NCI-H1694 (cell line): ENCODE measurements at places on chromosomes 1 and 21.

- DNase-seq, result no peak
These were observed 176.1 kb downstream of the CACNA1E start for GRCh38 chr1:181659321-181659957.

DNA sequence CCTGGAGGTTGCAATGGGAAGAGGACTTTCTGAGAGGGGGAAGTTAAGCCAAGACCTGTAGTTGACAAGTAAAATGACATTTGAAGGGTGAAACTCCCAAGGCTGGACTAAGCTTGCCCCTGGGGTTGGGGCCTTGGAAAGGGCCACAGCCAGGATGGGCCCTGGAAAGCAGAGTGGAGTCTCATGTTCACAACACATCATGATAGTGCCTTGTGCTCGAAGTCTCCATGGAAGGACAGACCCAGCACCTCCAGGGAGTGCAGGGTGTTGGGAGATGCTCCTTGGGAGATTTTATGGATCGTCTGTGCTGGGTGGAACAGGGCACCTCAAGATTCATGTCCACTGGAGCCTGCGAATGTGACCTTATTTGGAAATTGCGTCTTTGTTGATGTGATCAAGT, 55.6 kb upstream of the ACTRT2 start:
- no peak for DNase-seq

- no peak for DNase-seq
These were observed 301.8 kb upstream of the DUSP10 start for GRCh38 chr1:222043444-222044292.

- DNase-seq, result no peak
These were observed 68.9 kb downstream of the IFI44 start for GRCh38 chr1:78718566-78718965.

DNA sequence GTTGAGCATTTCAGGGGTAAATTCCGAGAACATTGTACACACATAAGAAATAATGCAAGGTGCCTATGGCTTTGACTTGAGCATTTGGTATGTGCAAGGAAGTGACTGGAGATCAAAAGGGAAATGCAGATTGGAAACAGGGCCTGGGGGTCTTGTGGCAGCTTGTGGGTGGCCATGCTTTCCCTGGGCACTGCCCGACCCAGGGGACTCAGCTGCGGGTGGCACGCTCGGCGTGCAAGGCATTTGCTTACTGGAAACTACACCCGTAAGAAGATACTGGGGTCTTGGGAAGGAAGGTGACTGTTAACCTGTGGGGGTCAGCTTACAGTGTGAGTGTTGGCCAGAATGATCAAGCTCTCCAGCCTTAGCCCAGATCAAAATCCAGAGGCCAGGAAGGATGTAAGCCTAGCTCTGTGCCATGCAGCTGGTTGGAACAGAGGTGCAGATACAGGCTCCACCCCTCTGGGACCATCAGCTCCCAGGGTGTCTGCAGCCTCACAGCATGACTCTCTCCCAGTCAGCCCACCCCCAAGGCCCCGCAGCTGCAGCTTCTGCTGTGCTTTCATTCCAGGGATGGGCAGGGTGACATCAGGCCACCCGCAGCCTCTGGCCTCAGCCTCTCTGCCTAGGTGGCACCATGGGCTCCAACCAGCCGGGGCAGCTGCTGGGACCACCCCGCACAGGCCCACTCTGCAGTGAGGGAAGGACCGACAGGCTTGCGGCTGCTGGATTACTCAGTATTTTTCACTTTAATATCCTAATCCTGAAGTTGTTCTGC, 55.1 kb downstream of the KIF26B start:
- no peak for DNase-seq

GRCh38 chr1:186618401-186619170, 61.6 kb downstream of the PTGS2 start:
- no peak for DNase-seq

- no peak for DNase-seq
These were observed 186.5 kb downstream of the DYRK1A start for GRCh38 chr21:37553078-37553481.

DNA sequence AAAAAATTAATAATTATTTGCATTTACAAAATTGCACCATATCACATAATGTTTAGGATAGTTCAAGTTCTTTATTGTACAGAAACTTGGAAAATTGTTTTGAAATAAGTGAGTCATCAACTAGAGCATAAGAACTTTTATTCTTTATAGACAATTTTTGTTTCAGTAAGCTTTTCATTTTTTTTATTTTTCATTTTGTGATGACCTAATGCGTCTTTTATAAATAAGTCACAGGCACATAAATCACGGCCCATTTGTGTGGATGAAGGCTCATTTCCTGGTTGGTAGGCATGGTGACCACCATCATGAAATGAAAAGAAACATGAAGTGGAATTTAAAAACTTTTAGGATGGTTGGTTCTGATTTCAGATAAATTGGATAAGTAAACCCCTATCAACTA, 39.3 kb downstream of the SPAG17 start:
- no peak for DNase-seq

DNA sequence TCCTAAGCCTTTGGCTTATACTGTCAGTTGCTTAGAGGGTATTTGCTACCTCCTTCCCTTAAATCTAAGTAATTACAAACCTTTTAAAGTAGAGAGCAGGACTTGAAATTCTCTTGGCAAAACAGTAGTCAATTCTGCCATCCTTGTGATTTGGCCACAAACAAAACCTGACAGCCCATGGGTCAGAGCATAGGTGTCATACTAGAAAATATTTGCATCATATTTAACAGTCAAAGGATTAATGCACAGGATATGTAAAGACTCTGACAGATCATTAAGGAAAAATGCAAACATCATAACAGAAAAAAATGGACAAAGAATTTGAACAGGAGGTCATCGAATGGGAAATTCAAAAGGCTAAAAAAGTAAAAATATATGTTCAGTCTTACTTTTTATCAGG, 50.5 kb downstream of the ZFYVE9 start:
- DNase-seq, result no peak

GRCh38 chr1:228885845-228886244, 150.6 kb downstream of the RHOU start:
- no peak for DNase-seq

DNA sequence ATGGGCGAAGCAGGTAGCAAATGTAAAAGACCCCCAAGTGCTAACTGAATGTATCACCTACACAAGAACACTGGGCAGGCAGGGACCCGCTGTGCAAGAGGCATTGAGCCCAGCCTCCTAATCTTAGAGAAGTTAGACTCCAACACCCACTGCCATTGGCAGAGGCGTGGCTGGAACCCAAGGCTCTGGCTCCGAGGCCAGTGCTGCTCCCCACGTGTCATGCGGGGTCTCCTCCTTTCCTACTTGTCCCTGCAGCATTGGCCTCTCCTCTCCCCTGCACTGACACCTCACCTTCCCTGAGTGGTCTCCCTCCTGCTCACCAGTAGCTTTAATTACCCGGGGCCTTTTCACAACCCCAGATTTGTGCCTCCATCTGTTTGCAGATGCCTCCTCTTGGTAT, 107.0 kb downstream of the GALNT2 start:
- DNase-seq, result no peak

GRCh38 chr21:17746920-17747319, 72.2 kb downstream of the C21orf91 start:
- no peak for DNase-seq

- no peak for DNase-seq
These were observed 16.9 kb downstream of the SLC35A3 start for GRCh38 chr1:99986656-99987225.

- DNase-seq, result no peak
These were observed 27.9 kb downstream of the HIVEP3 start for GRCh38 chr1:41890825-41891198.

GRCh38 chr1:234554698-234555311, 55.2 kb downstream of the IRF2BP2 start:
- DNase-seq, result no peak

DNA sequence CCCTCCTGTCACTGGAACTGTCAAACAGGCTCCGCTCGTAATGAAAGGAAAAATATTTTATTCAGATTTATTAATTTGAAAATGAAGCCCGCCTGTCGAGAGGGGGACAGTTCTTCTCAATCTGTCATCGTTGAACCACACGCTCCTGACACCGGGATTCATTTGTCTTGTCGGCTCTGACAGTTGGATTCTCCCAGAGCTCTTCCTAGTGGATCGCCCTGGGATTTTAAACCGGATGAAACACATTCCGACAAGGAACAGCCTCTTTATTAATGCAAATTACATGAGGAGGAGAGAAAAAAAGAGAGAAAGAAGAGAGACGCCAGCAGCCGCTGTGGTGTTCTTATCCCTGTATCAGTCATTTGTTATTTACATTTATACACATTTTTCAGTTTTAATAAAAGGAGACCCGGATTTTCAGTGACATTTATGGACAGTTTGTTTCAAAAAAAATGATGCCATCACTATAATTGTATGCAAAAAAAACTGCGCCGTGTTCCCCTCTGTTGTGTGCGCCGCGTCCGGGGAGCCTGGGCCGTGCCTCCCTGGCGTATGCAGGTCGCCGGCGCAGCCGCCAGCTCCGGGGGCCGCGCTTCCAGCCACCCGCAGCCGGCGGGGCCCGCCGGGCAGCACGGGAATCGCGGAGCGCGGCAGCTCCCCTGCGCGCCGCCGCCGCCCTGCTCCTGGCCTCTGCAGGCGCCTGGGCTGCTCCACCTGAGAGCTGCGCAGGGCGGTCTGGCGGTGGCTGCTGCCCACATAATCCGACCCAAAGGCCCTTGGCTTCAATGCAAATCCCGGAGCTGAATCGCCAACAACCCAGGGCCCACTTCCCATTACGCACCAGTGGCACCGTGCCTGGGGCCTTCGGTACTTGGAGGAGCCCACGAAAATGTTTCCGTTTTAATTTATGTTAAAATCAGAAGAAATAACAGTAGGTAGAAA, 237.9 kb upstream of the PBX1 start:
- no peak for DNase-seq

- no peak for DNase-seq
These were observed 782 bp upstream of the SDE2 start for GRCh38 chr1:225999912-226000337.

- DNase-seq, result no peak
These were observed 11.5 kb downstream of the FCRL5 start for GRCh38 chr1:157540852-157541251.

- DNase-seq, result no peak
These were observed 30.0 kb upstream of the RALGPS2 start for GRCh38 chr1:178694923-178695525.

- DNase-seq, result no peak
These were observed 616.8 kb downstream of the RWDD3 start for GRCh38 chr1:95850763-95851162.

GRCh38 chr1:30816211-30817076, 58.9 kb upstream of the LAPTM5 start:
- DNase-seq, result no peak

DNA sequence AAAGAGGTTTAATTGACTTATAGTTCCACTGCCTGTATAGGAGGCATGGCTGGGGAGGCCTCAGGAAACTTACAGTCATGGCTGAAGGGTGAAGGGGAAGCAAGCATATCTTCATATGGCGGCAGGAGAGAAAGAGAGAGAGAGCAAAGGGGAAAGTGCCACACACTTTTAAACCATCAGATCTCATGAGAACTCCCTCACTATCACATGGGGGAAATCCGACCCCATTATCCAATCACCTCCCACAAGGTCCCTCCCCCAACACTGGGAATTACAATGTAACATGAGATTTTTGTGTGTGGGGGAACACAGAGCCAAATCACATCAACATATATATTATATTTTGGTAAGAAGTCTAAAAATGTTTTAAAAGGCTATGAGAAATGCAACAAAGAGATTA, 27.2 kb downstream of the FABP3 start:
- DNase-seq, result no peak

DNA sequence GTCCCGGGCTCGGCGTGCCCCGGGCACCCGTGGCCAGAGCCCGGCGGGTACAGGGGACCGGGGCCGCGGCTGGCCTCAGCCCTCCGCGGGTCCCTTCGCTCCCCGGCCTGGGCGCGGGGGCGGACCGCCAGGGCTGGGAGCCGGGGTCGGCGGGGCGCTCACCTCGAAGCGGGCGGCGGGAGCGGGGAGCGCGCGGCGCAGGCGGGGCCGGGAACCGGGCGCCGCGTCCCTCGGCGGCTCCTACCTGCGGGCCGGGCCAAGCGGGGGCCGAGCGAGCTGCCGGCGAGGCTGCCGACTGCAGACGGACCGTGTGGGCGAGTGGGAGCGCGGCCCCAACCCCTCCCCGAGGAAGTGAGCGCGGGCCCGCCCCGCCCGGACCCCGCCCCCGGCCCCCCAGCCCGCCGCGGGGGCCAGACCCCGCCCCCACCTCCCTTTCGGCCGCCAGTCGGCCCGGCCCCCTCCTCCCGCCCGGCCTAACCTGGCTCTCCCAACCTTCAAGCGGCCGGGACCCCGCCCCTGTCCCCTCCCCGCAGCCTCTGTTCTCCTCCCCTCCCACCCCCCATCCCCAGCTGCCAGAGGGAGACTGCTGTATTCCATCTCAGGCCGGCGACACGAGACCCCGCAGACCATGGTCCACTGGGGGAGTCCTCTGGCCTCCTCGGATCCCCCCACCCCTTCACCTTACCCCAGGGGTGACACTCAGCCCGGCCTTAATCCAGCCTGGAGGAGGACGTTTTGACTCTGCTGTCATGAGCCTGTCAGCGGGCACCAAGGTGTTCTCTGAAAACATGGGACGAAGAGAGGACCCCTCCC, at the start of gene FHL3:
Gene FHL3 (minus strand): TSS at position 320 of the 813 bp plus-strand sequence. CDS start 6,102 bp downstream, outside the sequence.
- no peak for DNase-seq

GRCh38 chr1:211037095-211037494, 96.9 kb downstream of the KCNH1 start:
- no peak for DNase-seq

DNA sequence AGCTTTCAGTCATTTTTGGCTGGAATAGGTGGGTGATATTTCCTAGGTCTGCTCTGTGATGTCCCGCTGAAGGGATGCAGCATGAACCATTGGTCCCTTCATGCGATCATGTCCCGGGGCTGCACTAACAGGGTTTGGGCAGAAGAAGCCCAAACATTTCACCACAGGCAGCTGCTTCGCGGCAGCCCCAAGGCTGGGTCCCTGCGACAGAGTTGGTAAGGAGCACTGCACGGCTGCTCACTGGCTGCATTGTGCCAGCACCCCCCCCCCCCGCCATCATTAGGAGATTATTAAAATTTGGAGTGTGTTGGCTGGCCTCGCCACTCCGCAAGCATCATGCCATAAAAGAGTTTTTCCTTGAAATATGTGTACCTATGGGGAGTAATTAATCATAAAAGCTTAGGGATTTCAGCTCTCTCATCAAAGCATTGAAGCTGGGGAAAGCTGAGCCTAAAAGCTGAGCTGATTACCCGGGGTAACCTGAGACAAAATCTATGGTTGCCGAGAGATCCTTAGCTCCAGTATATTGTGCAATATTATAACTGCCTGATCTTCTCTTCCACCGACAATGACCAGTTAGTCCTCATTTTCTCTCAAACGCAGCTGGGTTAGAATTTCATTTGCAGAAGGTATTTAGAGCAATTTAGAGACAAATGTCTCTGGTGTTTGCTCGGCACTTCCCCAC, 62.5 kb downstream of the PEX14 start:
- no peak for DNase-seq

DNA sequence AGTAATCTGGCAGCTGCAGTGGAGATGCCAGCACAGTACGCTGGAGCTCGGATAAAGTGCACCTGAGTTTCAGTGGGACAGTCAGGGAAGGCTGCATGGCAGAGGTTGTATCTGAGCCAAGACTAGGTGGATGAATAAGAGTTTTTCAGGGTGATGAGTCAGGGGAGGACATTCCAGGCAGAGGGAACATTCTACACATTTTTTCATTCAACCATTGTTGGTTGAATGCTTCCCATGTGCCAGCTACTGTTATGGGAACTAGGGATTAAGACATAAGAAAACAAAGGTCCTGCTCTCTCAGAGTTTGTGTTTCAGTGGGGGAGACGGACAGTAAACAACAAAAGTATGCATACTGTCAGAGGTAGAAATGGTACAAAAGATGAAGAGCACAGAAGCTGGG, 5.2 kb downstream of the LEPR start:
- DNase-seq, result no peak

- peak; percentile 82 for DNase-seq
These were observed 79.5 kb downstream of the BEND5 start for GRCh38 chr1:48697066-48697707.

GRCh38 chr1:169236880-169237279, 130.4 kb downstream of the ATP1B1 start:
- no peak for DNase-seq
